ENCODE measurements at places on chromosomes 3 and 15.

DNA sequence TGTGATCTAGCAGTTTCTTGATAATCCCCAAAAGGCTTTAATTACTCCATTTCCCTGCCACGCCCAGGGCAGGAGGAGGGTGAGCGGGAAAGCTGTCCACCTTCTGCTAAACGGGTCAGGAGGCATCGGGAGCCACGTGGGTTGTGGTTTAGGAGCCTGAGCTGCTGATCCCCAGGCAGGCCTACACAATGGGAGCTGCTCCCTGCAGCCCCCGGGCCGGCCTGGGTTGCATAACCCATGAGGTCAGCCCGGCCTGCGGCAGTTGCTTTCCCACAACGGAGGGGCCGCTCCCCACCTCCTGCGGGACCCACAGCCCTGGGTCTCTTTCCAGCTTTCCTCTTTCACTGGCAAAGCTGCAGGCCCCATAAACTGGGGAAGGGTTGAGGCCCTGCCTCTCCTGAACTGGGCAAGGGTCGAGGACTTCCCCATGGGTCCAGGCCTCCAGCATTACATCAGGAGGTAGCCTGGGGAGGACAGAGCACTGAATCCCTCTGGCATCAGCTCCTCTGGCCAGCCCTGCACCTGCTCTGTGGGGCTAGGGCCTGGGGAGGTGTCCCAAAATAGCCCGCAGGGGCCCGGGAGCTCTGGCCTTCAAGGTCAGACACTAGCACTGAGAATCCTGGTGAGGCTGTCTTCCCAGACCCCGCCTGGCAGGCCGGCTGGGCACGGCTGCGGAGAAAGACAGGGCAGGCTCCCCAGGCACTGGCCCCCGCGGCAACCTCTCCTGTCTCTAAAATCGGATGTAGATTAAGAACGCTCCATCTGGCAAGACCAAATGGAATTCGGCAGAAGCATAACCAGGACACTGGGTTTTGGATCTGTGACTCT is 47.3 kb downstream of the ZDHHC19 start:
- DNase-seq = no peak

- DNase-seq = no peak
Observed at GRCh38 chr3:113914646-113915045, 33.2 kb upstream of the ZDHHC23 start.

- no peak for DNase-seq
Observed at GRCh38 chr3:150422907-150423306, 14.8 kb downstream of the TSC22D2 start.

- DNase-seq = no peak
Observed at GRCh38 chr3:18382760-18383369, 42.3 kb downstream of the SATB1 start.

DNA sequence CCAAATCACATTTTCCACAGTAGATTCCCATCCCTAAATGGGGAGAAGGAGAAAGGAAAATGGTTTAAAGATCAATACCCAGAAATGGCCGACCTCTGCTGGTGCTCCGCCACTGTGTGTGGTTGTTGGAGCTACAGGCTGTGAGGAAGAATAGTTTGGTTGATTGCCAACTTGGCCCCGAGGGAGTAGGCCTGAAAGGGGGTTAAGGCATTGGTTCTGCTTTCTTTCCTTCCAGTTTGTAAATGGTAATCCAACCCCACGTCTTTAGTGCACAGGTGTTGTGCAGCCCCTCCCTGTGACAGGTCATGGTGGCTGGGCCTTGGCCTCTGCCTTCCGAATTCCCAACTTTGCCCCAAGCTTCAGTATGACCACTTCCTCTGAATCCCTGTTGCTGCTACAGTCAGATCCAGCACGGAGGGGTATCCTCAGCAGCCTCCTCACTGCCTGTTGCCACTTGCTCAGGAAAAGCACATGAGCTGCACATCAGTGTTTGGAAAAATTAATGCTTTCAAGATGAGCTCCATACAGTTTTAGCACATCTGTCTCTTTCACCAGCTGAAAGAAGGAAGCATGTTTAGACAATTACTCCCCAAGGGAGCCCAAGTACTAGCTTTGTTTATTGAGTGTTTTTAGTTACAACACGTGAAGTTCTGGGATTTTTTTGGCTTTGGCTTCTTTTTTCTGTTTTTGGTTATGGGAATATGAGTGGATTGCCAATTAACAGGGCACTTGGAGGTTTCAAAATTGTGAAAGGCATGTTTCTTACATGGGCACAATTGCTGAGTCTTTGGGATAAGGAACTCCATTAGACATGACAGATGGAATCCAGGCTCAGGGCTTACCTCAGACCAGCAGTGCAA is 92.3 kb upstream of the ROPN1 start:
- DNase-seq = no peak

DNA sequence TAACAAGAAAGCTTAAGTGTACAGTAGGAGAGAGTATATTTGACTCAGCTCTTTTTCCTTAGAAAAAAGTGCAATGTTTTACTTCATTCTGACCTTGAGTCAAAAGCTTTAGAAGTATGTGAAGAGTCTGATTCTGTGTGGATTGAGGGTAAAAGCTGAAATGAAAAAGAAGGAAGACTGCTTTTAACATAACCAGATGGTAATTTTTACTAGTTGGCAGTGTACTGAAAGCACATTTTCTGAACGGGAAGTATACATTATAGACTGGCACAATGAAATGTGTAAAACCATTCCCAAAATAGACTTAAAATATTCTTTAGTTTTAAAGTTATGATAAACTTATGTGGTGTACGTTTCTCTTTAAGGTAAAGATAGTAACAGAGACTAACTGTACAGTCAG is 197.8 kb upstream of the ZNF717 start:
- DNase-seq = no peak

- DNase-seq = no peak
Observed at GRCh38 chr3:162555761-162556160, 1059.2 kb downstream of the OTOL1 start.

DNA sequence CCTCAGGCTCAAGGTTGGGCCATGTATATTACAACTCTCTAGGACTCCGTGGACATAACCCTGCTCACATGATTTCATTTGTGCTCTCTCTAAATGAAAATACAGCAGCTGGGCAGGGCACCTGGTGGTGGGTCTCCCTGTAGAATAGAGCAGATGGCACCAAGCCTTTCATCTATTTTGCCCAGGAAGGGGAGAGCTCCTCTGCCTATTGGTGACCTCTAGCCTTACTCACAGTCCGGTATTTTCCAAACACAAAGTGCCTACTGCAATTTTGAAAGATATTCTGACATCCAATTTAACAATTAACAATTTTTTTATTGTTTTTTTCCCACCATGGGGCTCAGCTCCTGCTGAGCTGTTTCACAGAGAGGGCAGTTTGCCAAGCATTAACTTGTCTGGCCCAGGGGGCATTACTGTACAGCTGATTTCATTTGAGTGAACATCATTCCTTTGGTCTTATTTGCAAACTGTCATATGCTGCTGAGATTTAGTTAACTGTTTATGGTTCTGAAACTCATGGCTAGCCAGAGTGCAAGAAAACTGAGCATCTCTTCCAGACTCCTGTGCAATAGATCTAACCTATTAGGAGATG is 474.0 kb downstream of the EPHB1 start:
- no peak for DNase-seq

DNA sequence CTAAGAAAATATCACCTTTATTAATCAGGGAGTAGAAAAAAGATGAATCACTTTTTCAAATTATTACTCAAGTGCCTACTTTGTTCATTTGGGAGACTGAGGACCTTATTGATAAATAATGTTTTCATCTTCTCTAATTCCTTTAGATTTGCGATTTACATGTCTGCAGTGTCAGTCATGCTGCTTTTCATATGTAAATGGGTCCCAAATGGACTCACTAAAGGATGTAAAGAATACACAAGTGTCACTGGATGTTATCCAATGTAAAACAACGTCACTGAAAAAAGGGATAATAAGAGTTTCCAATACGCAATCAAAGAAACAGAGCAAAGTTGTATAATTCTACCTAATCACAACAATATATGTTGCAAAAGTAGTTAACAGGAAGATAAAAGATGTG is 84.9 kb downstream of the TFDP2 start:
- no peak for DNase-seq

DNA sequence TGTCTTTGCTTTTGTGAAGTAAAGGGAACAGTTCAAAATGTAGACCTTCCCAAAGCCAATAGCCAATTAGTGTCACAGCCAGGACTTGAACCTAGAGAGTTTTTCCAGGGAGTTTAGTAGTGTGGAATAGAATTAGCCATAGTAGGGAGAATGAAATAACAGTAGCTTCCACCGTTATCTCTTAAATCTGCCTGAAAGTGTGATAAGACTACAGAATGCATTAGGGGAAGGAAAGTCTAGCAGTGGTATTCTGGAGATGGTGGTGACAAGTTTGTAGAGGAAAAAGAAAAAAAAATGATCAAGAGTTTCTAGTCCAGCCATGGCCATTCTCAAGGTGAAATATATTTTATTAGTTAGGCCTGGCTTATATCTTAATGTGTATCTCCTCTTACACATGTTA is 13.8 kb downstream of the ATP11B start:
- DNase-seq = no peak

DNA sequence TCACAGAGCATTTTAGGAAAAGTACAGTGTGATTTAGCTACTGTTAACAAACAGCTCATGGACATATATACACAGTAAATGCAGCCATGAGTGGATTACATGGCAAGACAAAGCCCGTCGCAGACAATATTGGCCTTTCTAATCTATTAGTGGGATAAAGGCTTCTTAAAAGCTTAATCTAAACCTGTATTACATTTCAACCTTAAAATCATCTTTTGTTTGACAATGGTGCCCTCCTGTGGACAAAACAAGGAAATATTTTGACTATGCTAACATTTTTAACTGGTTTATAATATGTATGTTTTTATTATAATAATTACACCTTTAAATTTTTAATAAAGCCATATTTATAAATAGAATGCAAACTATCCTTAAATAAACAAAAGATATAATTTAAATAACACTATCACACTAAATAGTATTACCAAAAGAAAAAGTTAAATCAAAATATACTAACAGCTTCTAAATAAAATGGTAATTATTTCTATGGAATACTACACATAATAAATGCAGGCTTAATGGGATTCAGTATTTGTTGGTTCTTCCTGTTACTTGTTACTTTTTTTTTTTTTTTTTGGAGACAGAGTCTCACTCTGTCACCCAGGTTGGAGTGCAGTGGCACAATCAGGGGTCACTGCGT is 38.6 kb downstream of the TAFA4 start:
- DNase-seq = no peak

DNA sequence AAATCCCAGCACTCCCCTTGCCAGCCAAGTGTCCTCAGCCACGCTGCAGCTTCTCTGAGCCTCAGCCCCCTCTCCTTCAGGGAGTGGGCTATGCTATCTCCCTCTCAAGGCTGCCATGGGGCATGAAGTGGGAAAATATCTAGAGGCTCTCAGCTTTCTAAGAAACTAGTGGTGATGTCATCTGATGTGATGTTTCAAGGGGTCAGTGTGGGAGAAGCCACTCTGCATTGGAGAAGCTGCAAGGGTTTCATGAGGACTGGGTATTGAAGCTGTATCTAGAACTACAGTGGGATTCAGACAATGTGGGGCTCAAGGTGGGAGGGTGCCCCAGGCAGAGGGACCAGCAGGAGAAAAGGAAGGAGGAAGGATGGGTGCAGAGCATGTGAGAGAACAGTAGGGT is 210.2 kb downstream of the TLE3 start:
- no peak for DNase-seq

DNA sequence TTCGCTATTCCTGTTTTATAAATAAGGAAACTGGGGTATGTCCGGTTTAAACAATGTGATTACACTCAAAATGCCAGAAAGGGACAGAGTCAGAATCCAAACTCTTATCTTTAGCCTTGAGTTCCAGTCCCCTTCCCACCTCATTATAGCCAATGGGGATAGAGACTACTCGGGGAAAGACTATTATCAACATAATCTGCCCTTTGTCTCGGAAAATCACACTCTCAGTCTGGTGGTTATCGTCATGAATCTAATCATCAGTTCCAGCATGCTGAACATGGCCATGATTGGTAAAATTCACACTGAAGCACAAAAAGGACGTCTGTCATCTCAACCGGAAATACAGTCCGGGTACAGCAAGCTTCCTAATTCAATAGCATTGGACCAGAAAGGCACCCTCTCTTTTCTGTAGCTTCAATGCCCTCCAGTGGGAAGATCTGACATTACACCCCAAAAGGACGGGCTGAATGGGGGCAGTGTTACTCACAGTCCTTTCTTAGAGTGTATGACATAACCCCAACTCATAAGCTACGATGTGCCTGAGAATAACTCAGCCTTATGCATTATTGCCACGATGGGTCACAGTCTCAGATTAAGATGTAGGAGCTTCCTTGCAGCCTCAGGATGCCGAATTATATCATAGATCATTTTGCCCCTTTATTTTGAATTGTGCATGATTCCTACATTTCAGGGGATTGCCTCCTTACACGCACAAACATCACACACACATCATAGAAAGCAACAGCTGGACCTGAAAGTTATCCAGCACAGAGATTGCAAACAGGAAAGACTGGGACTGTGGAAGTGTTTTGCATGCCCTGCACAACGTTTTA is 390.4 kb upstream of the LMCD1 start:
- peak; percentile 46 for DNase-seq

DNA sequence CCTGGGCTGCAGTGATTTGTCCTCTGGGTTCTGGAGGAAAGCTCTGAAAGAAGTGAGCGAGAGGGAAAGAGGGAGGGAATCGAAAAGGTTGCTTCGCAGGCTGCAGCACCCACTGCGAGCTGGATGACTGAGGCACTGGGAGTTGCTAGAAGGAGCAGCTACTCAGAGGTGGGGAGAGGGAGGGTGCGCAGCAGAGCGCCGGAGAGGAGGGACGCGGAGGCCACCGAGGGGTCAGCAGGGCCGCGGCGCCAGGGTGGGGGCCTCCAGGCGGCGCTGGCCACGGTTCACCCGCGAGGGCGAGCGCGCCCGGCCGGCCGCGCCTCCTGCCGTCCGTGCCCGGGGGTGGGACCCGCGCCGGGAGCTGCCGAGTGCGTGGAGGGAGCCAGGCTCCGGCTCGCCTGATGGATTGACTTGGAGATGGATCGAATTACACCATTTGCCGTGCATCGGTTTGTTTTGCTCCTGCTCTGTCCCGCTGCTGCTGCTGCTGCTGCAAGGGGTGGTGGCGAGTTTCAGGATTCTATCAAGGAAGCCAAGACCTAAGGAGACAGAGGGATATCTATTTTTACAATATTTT is at the start of gene SEMA6D:
SEMA6D (plus strand) TSS at position 470 of the 577 bp plus-strand sequence. CDS start 42,294 bp downstream, outside the sequence.
- no peak for DNase-seq

DNA sequence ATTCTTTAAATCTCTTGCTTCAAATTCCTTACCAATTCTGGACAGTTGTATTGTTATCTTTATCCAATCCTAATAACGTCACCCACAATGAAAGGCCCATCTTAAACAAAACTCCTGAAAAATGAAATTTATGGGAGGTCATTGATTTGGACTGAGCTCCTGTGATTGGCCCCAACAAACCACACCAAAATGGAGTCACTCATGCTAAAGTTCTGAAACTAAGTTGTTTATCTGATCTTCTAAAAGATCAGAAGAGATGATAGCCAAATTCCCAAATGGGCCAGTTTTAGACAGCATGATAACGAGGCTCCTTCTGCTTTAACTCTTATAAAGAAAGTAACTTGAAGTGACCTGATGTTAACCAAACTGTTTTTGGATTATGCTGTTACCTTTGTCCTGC is 39.7 kb upstream of the GPD1L start:
- no peak for DNase-seq

GRCh38 chr3:63972196-63972595 is 51.1 kb downstream of the PSMD6 start:
- no peak for DNase-seq
